Stimulated activated CD4-positive, alpha-beta T cell treated with anti-CD3 and anti-CD28 coated beads, TNF-alpha, amount 100 ng/mL, for 1 hour (primary cell): ENCODE measurements at places on chromosomes 16 and 17.

DNA sequence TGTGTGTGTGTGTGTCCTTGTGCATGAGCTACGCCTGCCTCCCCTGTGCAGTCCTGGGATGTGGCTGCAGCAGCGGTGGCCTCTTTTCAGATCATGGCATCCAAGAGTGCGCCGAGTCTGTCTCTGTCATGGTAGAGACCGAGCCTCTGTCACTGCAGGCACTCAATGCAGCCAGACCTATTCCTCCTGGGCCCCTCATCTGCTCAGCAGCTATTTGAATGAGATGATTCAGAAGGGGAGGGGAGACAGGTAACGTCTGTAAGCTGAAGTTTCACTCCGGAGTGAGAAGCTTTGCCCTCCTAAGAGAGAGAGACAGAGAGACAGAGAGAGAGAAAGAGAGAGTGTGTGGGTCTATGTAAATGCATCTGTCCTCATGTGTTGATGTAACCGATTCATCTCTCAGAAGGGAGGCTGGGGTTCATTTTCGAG lies 22.5 kb downstream of the STAT5A start:
- no peak for DNase-seq

- no peak for DNase-seq
These were observed 18.3 kb downstream of the COQ7 start for GRCh38 chr16:19085679-19086200.

DNA sequence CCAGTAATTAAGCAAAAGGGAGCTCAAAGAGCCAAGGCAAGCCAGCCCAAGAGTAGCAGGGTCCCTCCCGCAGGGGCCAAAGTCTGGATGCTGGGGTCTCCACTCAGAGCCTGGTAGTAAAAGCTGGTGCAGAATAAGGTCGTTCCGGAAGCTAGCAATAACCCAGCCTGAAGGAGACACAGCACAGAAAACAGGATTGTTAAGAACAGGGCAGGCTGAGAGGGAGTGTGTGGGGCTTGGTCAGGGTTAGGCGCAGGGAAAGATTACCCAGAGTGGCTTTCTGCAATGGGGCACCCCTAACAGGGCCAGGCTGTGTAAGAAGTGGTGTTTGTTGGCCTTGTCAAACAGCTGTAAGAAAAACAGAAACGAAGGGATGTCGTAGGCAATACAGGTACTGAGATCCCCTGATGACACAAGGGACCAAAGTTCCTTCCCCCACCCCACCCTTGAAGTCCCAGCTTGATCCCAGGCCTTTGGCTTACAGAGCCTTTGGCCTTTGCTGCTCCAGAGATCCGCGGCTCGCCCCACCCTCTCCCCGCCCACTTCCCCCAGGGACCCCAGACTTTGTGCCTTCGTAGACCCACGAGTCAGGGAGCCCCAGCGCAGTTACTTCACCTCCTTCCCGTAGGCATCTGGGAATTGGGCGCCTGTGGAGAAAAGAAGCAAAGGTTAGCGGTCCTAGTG lies 712 bp downstream of the TMEM256 start:
- no peak for DNase-seq

DNA sequence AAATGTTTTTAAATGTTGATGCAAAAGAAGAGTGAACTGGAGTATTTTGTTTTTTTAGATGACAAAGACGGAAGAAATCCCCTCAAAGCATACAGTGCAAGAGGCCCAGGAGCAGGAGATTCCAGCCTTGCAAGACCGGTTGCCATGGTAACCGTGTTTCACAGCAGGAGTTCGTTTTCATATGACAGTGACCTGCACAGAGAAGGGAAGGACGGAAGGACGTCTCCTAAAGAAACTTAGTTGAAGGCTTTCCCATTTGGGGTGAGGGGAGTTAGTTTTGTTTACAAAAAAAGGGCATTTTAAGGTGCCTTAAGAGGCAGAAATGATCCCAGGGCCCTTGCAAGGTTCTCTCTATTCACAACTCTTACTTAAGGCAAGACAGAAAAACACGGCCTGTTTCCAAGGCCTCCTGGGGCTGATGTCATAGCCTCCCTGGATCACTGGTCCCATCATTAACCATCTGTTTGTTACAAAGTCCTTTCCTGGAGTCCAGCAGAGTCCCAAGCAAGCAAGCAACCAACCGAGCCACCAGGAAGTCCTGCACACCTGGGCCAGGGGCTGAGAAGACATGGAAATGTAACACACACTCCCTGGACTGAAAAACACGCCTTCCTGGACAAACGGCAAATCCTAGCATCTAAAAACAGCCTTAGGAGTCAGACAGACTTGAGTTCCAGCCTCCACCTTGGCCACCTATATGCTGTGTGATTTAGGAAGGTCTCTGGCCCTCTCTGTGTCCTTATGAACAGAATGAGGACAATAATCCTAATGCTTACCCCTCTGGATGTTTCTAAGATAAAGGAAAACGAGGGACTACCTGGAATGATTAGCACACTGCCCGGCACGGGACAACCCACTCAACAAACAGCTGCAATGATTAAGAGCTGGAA lies 30.3 kb upstream of the RPH3AL start:
- DNase-seq: no peak

DNA sequence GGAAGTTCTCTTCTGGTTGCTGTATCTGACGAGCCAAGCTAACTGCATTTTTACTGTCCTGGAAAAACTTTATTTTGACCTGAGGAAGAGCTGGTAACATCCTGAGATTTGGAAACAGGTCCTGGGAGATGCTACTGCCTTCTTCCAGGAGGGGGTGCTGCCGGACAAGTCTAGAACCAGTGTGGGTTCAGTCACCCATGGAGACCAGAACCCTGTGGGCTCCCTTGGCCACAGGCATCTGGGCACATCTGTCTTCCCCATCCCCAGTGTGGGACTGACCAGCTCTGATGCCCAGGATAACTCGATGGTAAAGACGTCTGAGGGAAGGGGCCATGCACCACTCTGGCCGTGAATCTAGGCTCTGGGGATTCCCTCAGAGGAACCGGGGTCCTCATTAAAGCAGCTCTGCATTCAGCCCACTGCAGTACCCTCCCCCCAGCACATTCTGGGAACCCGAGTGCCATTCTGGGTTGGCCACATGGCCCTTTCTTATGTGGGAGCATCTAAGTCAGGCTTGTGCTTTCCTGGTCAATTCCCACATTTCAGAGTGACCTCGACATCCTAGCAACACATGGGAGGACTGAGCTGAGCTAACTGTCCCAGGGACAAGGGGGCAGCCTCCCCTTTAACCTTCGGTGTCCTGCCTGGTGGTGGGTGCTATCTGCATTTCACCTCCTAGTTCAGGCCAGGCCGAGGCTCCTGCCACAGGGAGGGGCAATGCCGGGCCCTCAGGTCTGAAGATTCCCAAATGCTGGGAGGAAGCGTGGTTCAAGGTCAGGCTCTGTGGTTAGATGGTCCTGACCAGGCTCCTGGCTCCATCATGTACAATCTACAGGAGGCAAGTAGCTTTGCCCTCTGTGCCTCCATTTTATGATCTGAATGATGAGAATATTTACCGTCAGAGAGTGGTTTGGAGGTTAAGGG lies 6.4 kb downstream of the C16orf86 start:
- no peak for DNase-seq
